ENCODE measurements at places on chromosomes 5 and 9. TPM values are rescaled to one million over a fixed set of nuclear protein-coding genes. Genes with fewer than 3 reads are reported as not detected.

- DNase-seq = no peak
These were observed 794.6 kb upstream of the ZNF608 start for GRCh38 chr5:125541085-125541484.

The TMEM252 gene
- not detected for total RNA-seq

- DNase-seq = peak; percentile 78
These were observed 1.9 kb downstream of the SPTAN1 start for GRCh38 chr9:128554155-128554862.

GRCh38 chr5:177309351-177310191 is 2.1 kb downstream of the MXD3 start:
- DNase-seq = peak; percentile 88

DNA sequence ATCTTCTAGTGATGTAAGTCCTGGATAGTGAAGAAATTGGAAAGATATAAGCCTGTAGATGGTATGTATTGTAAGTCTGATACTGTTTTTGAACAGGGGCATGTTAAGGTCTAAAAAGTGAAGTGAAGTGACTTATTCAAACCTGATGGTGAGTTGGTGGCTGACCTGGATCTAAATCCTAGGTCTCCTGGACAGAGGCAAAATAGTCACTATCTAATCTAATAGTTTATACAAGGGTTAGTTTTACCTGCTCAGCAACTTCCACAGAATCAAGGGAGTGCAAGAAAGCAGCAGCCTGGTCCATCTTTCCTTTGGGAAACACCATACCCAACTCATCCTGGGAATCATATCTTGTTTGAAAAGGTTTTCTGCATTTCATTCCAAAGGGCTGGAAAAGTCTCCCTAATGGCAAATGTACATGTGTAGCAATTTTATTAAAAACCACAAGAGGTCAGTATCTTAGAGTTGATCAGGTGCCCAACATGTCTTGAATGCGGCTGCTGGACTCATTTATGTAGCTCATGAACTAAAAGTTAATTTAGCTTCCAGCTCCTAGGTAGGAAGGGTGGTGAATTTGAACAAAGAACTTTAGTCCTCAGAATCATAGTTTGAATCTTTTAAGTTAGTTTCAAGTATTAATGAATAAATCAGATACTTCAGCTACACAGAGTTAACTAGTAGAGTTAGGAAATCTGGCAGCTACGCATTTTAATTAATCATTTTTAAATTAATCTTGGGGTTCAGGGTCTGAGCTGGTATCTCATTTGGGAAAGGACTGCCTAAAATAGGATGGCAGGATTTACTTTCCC is 26.0 kb downstream of the SKP2 start:
- peak; percentile 23 for DNase-seq

The FAM78A gene
- 2.4 TPM for total RNA-seq

- no peak for DNase-seq
These were observed 1746.4 kb downstream of the EFNA5 start for GRCh38 chr5:105924366-105924765.

DNA sequence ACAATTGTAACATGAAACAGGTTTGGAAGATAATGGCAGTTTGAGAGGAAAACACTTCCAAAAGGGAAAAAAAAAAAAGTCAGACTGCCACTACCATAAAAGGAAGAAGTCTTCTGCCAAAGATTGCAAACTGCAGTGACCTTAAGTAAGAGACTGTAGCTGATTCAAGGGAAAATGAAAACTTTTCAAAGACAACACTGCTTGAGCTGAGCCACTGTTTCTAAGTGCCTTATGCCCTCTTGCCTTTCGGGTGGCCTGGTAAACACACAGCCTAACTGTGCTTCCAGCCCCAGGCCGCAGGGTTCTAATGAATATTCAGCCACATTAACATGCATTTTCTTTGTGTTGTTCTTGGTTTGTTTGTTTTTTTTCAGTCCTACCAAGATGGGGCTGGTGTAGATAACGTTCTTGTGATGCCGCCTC is 354.6 kb downstream of the BNC2 start:
- no peak for DNase-seq

DNA sequence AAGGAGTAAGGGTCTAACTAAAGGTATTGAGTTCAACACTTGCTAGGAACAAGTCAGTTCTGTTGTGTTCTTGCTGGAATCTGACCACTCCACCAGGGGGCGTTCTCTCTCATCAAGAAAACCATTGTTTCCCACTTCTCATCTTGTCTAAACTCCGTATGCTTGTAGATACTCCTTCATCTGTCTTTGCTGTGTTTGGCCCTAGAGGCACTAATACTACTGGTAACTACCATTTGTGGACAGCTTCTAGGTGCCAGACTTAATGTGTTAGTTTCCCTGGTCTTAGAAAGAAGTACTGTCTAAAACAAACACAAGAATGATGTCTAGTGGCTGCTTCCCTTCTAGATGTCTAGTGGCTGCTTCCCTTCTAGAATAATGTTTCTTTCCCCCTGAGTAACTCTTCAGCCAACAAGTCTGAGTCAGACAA is 18.7 kb upstream of the PTPDC1 start:
- peak; percentile 59 for DNase-seq

- no peak for DNase-seq
These were observed 133.0 kb downstream of the C9orf50 start for GRCh38 chr9:129487658-129488483.

GRCh38 chr9:105760053-105760452 is 65.7 kb downstream of the TMEM38B start:
- no peak for DNase-seq

DNA sequence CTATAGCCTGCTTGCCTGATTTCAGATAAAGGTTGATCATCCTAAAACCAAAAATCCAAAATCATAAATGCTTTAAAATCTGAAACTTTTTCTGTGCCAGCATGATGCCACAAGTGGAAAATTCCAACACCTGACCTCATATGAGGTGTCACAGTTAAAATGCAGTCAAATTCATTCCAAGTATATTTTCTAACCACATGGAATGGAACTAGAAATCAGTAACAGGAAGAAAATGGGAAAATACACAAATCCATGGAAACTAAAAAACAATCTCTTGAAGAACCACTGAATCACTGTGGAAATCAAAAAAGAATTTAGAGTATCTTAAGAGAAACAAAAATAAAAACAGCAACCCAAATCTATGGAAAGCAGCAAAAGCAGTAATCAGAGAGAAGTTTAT is 297.5 kb upstream of the COX7C start:
- no peak for DNase-seq

- no peak for DNase-seq
These were observed 19.9 kb downstream of the EHMT1 start for GRCh38 chr9:137638680-137639079.

The LTC4S gene
- 1.2 TPM for total RNA-seq

The ADAMTS16 gene
- 3.9 TPM for total RNA-seq

DNA sequence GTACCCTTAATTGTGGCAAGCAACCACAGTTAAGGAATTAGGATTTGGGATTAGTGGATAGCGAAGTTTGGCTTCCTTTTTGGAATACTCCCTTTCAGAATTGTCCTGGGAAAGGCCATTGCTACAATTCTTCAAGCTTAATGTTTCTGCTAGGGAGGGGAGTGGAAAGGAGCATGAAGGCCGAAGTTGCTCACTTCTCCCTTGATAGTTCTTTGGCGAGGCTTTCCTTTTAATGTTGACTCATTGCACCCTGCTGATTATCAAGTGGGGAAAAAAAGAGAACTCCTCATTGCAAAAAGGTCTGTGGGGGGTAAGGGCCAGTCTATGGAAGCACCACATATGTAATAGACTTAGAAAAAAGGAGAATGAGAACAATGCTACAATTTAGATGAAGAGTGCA is 30.7 kb downstream of the GRIN3A start:
- no peak for DNase-seq

DNA sequence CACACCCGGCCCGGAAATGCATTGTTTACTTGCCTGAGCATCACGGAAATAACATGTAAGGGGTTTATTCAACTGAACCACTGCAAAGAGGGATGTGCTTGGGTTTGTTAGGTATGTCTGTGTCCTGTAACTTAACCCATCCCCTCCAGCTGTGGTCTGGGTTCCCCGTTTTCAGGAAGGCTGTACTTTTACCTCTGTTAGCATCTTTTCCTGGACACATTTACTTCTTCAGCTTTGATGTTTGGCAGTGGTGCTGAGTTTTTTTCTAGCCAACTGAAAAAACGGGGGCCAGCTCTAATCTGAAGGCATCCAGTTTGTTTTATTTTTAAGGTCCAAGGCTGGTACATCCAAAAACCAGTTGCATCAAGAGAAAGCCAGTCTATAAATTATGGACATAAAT is 561.8 kb downstream of the BNC2 start:
- DNase-seq = no peak

The RNF180 gene
- total RNA-seq = 3.4 TPM

- no peak for DNase-seq
These were observed 263.4 kb upstream of the ACTBL2 start for GRCh38 chr5:57745700-57746651.

The PCDHA11 gene
- not detected for total RNA-seq

GRCh38 chr5:131630963-131631350 is 4.1 kb downstream of the RAPGEF6 start:
- no peak for DNase-seq

DNA sequence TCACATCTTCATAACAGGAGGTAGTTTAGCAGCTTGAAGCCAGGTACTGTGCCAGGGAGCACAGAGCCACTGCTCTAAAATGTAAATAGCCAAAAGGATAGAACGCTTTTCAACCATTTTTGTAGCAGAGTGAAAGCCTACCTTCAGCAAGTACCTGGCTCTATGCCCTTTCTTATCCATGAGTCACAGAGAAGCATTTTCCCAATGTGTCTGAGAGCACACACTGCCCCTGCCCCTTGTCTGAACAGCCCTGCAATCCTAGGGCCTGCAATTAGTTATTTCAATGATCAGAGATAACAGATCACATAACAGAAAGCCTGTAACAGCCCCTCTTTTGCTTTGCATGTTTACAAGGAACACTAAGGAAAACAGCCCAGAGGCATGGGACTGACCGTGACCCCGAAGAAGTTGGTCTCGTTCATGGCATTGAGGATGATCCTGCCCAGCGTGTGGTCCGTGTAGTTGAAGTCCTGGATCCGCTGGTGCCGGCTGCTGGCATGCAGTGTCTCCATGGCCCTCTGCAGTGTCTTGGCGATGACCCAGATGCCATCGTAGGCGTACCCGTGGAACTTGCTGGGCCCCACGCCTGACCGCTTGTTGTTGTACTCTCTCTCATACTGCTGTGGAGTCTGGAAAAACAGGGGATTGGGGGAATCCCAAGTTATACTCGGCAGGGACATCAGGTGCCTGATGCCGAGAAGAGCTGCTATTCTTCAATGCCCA is 198.3 kb upstream of the TBC1D2 start:
- DNase-seq = no peak

DNA sequence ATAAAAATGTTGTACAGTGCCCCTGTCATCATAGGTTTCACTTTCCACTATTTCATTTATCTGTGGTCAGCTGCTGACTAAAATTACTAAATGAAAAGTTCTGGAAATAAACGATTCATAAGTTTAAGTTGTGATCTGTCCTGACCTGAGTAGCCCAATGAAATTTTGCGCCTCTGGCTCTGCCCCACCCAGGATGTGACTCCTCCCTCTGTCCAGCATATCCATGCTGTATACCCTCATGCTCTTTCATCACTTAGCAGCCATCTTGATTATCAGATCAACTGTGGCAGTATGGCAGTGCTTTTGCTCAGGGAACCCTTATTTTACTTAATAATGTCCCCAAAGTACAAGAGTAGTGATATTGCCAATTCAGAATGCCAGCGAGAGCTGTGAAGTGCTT is 97.3 kb downstream of the STARD4 start:
- no peak for DNase-seq

The CBY3 gene
- total RNA-seq = not detected

DNA sequence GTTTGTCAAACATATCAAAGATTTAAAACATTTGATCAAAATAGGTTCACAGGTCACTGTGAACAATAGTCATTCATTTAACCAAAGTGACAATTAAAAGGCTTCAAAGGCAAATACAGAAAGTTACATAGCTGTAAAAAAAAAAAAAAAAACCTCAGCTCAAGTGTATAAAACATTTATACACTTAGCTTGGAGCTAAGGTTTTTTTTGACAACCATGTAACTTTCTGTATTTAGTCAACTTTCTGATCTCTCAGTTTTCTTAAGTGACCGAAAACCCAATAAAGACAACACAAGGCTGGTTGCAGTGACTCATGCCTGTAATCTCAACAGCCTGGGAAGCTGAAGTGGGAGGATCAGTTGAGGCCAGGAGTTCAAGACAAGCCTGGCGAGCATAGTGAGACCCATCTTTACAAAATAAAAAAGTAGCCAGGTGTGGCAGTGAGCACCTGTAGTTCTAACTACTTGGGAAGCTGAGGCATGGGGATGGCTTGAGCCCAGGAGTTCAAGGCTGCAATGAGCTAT is 16.4 kb upstream of the UBTD2 start:
- DNase-seq = peak; percentile 47

DNA sequence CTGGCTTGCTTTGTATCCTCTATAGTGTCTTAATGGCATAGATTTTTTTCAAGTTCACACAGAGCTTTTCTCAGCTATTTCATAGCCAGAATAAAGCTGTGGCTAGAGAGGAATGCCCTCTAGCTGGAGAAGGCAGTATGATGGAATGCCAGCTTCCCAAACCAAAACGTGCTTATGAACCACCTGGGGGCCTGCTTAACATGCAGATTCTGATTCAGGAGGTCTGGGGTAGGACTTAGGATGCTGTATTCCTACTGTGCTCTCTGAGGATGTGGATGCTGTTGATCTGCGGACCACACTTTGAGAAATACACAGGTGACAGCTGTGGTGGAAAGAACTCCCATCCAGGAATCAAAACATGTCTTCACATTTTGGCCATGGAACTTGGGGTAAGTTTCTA is 49.9 kb upstream of the DPYSL3 start:
- DNase-seq = no peak

The AMACR gene
- total RNA-seq = 12.8 TPM

- peak; percentile 46 for DNase-seq
These were observed at the start of gene NINJ1 for GRCh38 chr9:93134015-93134739. NINJ1 (minus strand) TSS chr9:93134251; CDS start chr9:93134217, 34 bp downstream.

- DNase-seq = peak; percentile 73
These were observed 146.1 kb downstream of the CAAP1 start for GRCh38 chr9:26746357-26747072.

GRCh38 chr5:144248015-144248414 is 77.3 kb downstream of the KCTD16 start:
- DNase-seq = no peak

The AMBP gene
- total RNA-seq = 0.30 TPM

The BTNL3 gene
- total RNA-seq = not detected

The SLC6A3 gene
- total RNA-seq = not detected

- DNase-seq = no peak
These were observed 102.1 kb downstream of the FANCC start for GRCh38 chr9:95215336-95215898.

The LECT2 gene
- not detected for total RNA-seq

GRCh38 chr9:131910572-131910971 is 169.1 kb downstream of the MED27 start:
- no peak for DNase-seq

GRCh38 chr5:147234825-147235635 is at the start of gene STK32A:
STK32A (plus strand) TSS chr5:147235026; CDS start chr5:147239635, 4,609 bp downstream.
- peak; percentile 55 for DNase-seq
